ENCODE measurements at places on chromosomes 3 and 15.

- no peak for DNase-seq
These were observed 25.9 kb downstream of the WNT7A start for GRCh38 chr3:13853978-13854296.

DNA sequence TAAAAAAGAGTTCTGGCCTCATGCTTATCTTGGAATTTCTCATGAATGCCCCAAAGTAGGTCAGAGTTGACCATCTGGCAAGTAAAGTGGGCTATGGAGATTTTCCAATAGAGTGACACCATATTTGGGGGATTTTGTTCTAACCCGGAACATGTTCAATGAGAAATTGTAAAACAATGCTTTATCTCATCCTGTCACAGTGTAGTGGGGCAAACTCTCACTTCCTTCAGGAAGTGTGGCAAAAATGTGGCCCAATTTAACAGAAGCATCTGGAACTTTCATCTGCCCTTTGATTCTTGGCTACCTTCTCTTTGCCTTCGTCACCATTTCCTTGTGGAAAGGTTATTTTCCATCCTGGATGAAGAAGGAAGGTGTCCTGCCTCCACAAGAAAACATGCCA lies 70.8 kb downstream of the ADAMTS9 start:
- DNase-seq, result no peak

DNA sequence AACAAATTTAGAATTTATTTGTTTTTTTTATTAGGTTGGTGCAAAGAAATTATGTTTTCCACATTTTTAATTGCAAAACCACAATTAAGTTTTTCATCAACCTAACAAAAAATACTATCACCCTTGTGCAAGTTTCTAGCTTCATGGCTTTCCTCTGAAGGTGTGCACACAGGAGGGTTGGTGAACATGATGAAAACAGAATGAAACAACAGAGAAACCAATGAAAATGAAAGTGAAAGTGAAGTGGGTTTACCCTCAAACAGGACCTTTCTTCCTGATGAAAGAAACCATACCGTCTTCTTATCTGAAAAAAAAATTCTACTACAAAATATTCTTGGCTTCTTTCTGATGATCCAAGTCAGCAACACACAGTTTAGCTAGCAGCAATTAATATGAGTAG lies 71.9 kb upstream of the FEZF2 start:
- DNase-seq, result no peak

- DNase-seq, result no peak
These were observed 368.6 kb upstream of the ROPN1 start for GRCh38 chr3:124360563-124360962.

DNA sequence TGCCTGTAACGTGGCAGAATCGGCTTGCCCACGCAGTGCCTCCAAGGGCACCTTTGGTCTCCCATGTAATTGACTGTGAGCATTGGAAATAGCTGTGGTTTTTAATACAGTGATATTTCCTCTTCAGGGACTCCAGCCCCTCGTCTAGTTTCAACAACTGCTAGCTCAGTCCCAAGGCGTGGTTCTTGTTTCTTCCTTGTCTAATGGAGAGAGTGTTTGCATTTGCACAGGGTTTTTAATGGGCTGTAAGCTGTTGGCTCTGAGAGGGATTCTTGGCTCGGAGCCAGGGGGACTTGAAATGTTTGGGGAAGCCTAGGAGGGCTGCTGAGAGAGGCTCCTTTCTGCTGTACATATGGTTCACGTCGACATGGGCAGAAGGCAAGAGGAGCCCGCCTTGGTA lies 86.2 kb downstream of the THSD4 start:
- no peak for DNase-seq

All from AML-193 (cell line).